ENCODE measurements at places on chromosomes 6 and 20.

GRCh38 chr20:3404402-3404801 is 3.1 kb downstream of the DNAAF9 start:
- DNase-seq: no peak

DNA sequence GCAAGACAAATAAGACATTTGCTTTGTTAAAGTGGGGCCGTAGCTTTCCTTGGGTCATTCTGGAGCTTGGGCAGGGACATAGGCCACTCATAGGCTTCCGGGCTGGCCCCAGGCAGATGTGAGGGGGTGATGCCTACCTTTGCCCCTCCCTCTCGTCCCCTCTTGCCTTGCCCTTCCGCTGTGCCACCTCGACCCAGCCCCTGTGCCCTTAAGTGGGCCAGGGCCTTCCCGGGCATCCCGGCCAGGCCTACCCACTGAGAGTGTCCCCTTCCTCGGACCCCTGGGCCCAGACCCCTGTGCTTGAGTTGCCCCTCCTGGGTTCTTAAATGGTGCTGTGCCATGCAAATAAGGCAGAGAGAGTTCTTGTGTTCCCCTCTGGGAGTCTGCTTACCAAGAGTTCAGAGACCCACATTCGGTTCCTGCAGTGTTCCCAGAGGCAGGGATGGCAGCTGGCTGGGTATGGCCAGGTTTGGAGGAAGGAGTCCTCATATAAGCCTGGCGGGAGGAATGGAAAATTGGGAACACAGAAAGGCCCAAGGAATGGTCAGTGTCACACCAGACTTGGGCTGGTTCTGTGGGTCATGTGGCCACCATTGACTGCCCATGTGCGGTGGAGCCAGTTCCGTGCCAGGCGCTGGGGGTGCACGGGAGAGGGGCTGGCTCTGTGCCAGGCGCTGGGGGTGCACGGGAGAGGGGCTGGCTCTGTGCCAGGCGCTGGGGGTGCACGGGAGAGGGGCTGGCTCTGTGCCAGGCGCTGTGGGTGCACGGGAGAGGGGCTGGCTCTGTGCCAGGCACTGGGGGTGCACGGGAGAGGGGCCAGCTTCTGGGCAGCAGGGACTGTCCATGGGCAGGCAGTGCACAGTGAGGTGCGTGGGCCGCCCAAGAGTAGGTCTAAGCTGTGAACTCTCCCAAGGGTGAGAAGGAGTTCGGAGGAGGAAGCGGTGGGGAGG is 173.5 kb upstream of the SNX9 start:
- no peak for DNase-seq

DNA sequence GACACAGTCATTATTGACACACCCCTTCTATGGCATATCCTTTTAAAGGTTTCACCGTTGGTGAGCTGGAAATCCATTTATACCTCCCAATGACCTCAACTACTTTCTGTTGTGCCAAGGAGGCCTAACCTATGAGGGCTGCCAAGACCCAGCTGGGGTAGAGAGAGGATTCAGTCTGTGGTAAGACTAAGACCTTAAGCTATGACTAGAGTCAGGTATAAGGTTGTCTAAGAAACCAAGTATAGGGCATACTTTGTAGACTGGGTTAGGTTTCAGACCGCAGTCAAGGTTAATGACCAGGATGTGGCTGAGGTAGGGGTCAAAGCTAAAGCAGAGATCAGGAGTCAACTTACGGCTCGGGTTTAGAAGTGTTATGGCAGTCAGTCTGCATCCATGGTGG is 641.2 kb upstream of the CHD6 start:
- DNase-seq: no peak

- no peak for DNase-seq
Observed at GRCh38 chr6:28758818-28759235, 165.0 kb downstream of the TRIM27 start.

DNA sequence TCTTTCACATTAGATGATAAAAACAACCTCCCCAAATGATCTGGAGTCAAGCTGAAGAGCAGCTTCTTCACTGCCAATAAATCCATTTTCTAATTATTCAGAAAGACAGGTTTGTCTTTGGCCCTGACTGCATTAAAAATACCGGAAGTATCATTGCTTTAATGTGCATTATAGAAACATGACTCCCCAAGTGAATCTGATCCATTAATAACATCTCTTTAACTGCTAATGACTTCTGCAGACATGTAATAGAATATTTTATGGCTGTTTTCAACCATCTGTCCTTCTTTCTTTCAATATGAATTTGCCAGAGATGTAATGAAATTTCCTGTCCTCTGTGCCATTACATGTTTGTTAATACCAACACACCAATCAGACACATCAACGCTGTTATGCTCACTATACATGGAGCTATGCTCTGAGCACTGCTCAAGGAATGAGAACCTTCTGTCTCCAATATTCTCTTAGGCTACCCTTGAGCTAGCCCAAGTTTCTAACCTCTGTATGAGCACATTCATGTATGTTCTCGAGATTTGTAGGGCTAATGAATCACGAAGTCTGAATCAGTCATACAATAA is 87.8 kb downstream of the LYRM4 start:
- no peak for DNase-seq

- no peak for DNase-seq
Observed at GRCh38 chr20:58471193-58472164, 43.7 kb downstream of the APCDD1L start.

- peak; percentile 69 for DNase-seq
Observed at GRCh38 chr6:30769088-30769852, 24.9 kb upstream of the IER3 start.

DNA sequence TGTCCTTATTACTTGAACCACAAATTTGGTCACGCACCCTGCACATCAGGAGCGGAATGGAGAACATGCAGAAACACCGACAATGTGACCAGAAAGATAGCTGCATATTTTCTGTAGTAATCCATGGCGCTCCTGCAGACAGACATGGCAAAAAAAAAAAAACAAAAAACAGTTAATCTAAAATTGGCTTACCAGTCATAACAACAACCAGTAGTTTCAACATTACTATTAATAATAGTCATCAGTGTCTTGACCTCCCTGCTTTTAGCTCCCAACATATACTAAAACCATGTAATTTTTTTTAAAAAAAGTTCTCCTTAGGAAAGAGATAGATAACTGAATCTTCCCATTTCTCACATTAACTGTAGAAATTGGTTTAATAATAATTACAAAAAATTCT is 6.8 kb downstream of the CGA start:
- no peak for DNase-seq

DNA sequence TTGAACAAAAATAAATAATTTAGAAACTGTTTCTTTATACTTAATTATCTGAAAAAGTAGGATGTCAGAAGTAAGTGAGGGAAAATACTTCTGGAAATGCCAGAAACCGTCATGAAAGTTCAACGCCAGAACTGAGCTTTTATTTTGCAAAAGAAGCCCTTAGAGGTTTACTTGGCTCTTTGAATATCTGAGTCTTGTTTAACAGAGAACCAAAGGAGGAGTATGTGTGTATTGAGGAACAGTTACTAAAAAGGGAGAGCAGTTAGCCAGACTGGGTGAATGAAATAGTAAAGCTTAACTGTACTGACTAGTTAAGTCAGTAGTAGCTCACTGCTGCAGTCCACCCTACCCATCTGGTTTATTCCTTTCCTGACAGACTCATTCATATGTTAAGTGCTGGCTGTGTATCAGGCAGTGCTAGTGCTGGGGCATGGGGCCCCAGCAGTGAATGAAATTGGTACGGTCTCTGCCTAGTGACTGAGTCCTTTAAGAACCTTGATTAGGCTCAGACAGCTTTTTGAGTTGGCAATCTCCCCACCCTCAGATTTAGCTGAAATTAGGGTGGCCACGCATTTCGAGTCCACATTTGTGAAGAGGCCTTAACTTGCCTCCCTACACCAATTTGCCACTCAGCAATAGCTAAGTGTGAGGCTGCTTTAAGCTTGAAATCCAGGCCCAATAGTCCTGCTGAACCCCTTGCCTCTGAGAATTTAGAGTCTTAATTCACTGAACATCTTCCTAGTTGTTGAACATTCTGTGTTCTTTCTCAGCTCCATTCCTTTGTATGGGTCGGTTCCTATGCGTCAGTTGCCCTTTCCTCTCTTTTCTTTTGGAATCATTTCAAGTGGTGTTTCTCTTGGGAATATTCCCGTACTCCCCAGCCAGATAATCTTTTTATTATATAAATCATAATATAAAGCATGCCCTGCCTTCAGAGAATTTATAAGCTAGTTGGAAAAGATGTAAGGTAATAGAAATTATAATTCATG is 20.2 kb downstream of the MAP3K4 start:
- no peak for DNase-seq

- DNase-seq: no peak
Observed at GRCh38 chr20:14820771-14821170, 483.4 kb upstream of the FLRT3 start.

DNA sequence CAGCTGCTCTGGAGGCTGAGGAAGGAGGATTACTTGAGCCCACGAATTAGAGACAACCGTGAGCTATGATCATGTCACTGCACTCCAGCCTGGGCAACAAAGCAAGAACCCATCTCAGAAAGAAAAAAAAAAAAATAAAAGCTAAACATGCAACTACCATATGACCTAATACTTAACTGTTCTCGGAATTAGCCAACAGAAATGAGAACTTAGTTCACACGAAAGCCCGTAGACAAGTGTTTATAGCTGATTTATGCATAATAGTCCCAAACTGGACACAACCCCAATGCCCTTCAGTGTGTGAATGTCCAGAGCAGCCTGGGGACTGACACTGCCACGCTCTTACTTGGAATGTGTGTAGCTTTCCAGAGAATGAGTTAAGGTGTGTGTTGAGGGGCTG is 211.5 kb upstream of the PROKR2 start:
- no peak for DNase-seq

- peak; percentile 31 for DNase-seq
Observed at GRCh38 chr6:166760288-166760687, 133.2 kb upstream of the RPS6KA2 start.

- DNase-seq: no peak
Observed at GRCh38 chr6:37725957-37726356, 28.3 kb upstream of the MDGA1 start.

- no peak for DNase-seq
Observed at GRCh38 chr6:130385064-130385695, 19.4 kb downstream of the TMEM200A start.

DNA sequence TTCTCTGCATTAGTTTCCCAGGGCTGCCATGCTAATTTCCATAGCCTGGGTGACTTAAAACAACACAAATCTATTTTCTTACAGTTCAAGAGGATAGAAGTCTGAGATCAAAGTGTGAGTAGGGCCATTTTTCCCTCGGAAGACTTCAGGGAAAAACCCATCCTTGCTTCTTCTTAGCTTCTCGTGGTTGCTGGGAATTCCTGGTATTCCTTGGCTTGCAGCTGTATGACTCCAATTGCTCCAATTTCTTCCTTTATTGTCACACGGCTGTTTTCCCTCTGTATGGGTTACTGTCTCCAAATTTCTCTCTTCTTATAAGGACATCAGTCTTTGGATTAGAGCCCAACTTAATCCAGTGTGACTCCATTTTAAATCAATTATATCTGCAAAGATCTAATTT is 128.4 kb upstream of the JAG1 start:
- DNase-seq: no peak

DNA sequence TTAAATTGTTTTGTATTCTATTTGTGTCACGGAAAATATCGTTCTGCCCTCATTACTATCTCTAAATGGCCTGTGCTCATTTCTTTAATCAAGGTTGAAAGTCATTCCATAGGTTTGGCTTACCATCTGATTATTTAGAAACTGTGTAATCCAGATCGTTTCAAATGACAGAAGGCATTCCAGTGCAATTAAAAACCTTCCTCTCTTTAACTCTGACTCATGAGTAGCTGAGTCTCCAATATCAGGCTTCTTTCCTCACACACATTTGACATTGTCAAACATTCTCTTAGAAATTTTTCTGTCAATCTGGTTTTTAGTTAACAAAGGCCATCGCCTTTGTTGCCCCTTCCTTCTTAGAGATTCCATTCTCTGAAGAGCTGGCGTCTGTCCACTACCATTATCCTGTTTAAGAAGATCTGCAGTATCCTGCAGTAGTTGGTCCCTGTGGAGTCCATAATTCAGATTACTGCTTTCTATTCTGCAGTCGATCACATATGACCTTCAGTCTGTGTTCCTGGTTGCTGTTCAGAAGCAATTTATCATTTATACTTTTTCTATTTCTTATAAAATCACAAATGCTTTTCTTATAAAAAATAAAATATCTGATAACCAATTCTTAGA is 3.9 kb upstream of the TRDN start:
- no peak for DNase-seq

DNA sequence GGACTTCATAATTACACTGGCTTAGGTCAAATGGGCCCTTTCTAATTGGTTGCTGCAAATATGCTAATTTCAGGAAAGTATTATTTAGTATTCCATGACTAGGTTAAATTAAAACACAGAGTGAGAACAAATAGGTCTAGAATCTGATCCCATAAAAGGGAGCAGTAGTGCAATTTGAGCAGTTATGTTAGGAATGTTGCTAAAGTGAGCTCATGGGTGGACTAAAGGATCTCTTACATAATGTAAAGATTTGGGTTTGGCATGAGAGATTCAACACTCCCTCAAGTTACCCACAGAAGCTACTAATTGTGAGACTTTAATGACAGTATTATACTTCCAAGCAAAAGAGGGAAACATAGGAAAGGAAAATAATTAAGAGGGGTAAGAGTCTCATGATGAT is 109.1 kb downstream of the C6orf58 start:
- DNase-seq: no peak

- peak; percentile 62 for DNase-seq
Observed at GRCh38 chr20:4108495-4109306, 93.3 kb upstream of the RNF24 start.

DNA sequence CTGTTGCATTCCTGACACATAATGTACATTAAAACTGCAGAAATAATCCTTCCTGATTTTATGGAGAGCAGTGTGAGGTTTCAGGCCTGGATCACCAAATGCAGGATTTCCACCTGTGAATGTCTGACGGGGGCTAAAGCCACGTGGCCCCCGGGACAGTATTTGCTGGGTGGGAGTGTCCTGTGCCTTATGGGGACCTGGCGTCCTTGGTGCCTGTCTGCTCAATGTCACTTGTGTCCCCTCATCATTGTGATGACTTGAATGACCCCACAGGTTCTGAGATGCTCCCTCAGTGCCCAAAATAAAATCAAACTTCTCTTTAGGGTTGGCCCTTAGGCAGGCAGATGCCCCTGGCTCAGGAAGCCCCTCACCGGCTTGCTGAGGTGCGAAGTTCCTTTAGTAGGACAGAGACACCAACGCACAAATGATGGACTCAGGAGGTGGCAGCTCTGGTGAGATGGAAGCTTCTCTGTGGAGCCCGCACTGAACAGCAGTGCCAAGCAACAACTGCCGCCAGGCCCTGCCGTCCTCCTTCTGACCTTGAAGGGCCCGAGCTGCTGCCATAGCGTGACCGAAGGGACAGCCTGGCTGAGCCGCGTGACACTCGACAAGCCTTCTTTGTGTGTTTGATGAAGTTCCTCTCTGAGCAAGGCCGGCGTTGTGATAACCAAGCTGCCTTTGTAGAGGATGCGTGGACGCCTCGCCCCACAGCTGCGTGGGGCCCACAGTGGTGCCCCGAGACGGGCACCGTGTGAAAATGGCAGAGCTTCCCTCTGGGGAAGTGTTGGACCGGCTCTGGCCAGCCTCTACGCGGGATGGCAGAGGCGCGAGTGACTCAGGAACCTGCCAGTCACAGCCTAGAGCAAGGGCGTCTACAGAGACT is 30.9 kb downstream of the FRMD1 start:
- DNase-seq: no peak

Measured in activated T-helper 1 cell treated with anti-CD3 and anti-CD28 coated beads, Interleukin-12 subunit alpha, Interleukin-12 subunit beta, Interleukin-2, Interleukin-4 antibody, amounts not matched to agents 30 ng/mL and 10 ng/mL and 1 ng/mL, durations not matched to agents 14 hours and 24 hours and 36 hours (primary cell).